Neuronal stem cell (in vitro differentiated cells): ENCODE measurements at places on chromosomes 4 and X.

DNA sequence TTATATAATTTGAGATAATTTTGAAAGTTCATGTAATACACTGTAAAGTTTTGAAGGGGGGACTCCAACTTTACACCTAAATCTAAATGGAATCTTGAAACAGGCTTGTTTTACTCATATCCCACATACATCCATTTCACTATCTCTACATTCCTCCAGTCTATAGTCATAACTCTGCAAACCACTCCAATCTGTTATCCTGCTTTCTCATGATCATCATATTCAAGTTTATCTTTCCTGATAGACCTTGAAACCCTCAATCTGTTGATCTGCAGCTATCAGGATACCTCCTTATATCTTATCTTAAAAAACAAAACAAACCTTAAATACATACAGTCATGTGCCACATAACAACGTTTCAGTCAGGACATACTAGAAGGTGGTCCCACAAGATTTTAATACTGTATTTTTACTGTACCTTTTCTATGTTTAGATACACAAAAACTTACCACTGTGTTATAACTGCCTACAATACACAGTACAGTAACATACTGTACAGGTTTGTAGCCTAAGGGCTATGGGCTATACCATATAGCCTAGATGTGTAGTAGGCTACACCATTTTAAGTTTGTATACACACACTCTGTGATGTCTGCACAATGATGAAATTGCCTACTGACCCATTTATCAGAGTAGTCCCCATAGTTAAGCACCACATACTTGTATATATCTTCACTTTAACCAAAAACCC is 14.0 kb downstream of the CHIC2 start:
- no peak for DNase-seq

DNA sequence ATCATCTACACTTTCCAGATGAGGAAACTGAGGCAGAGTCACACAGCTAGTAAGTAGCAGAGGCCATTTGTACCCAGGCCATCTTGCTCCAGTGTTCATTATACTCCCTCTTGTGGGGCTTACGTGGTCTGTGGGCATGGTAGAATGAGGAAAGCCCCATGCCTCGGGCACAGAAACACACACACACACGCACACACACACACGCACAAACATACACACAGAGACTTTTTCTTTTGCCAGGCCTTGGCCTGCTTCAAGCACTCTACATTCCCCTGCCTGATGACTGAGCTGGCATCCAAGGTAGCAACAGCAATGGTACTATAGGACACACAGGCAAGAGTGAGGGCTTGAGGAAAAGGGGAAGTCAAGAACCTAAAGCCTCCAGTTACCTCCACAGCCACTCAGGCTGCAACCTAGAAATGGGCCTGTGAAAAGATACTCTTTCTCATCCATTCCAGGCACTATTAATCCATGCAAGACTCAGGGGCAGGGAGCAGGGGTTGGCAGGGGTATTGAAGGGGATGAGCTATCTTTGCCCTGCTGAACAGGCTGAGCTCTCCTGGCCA is 43.6 kb downstream of the STARD8 start:
- no peak for DNase-seq

- DNase-seq = no peak
These were observed 131.3 kb downstream of the SLC7A11 start for GRCh38 chr4:138110815-138111214.

GRCh38 chr4:52659722-52660261 is 691 bp upstream of the USP46 start:
- DNase-seq = peak; percentile 14

DNA sequence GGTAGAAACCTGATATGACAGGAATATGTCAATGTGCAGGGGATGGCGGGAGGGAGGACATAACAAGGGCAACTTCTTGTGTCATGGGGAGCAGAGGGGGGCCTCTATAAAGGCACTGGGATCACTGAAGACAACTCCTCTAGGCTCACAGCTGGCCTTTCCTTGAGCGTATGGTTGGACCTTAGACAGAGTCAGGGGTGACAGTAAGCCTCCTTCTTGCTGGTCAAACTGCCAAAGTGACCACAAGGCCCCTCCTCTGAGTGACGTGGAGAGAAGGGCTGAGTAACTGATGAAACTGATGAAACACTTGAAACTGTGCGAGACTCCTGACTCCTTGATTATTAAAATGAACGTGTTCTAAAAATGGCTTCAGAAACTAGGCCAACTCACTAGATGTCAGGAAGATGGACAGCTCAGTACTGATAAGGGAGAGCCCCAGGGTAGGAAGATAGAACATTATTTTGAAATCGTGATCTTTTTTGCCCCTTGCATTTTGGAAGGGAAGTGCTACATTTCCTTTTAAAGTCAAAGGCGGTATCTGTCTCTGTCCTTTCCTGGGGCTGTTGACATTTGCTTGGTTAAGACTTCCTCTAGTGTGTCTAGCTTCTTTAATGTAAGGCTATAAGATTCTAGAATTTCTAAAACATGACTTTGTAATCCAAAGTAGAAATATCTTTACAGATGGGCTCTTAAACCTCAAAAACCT is 1.6 kb downstream of the RAB33A start:
- no peak for DNase-seq

DNA sequence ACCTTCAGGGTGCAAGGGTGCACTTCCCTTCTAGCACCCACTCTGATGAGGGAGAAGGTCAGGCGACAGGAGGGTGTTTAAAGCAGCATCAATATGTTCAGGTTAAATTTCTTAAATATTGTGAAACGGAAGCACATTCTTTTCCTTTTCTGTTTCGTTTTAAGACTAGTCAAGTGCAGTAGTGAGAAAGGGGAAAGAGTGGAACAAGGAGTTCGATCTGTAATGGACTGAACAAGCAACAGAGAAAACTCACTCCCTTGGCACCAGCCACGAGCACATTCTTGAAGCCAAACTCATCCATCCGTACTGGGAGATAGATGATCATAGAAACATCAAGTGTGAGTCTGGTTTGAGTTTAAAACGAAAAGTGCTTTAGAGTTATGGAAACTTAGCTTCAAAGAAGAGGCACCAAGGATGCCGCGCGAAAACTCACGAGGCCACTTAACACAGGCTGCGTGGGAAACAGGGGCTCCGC is 815 bp downstream of the FAM53A start:
- DNase-seq = no peak

GRCh38 chr4:181245326-181245725 is 997.9 kb upstream of the TENM3 start:
- DNase-seq = no peak

- DNase-seq = no peak
These were observed 16.8 kb upstream of the DMP1 start for GRCh38 chr4:87633243-87633642.

DNA sequence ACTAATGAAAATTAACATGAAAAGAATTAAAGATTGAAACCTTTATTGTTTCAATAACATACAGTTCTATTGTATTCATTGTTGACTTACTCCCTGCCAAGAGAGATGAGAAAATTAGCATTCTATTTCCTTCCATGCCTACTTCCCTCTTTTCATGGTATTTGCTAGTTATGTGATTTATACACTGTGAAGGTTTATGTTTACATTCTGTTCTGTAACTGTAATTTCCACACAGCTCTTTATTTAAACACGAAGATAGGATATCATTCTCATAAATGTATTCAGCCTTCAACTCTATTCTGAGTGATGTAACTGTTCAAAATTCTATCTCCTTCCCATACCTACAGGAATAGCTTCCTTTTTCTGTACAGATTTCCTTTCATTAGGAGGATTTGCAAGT is 6.6 kb downstream of the CCDC110 start:
- DNase-seq = no peak

DNA sequence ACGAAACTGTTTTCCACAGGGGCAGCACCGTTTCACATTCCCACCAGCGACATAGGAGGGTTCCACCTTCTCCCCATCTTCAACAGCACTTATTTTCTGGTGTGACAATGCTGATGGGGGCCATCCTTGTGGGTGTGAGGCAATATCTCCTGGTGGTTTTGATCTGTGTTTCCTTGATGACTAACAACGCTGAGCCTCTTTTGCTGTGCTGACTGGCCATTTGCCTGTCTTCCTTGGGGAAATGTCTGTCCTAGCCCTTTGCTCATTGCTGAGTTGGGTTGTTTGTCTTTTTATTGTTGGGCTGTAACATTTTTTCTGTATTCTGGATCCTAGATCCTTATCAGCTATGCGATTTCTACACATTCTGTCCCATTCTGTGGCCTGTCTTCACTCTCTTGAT is 33.7 kb downstream of the ATP2B3 start:
- DNase-seq = no peak
